ENCODE measurements at places on chromosomes 7 and 10.

DNA sequence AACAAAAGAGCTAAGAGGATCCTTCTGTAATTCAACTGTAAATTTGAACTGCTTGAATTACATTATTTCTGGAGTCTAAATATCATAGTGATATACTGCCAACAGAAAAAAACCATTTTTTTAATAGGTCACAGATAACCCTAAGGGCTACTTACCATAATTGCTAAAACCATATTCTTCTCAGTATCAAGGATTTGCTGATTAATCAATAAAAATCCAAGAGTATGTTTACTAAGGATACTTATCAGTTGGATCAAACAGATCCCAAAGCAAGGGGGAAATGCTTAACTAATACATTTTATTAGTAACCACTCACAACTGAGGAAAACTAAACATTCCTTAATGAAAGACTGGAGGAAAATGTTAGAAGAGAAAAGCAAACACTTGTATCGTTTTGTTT lies 166.0 kb downstream of the PIP4K2A start:
- no peak for DNase-seq

DNA sequence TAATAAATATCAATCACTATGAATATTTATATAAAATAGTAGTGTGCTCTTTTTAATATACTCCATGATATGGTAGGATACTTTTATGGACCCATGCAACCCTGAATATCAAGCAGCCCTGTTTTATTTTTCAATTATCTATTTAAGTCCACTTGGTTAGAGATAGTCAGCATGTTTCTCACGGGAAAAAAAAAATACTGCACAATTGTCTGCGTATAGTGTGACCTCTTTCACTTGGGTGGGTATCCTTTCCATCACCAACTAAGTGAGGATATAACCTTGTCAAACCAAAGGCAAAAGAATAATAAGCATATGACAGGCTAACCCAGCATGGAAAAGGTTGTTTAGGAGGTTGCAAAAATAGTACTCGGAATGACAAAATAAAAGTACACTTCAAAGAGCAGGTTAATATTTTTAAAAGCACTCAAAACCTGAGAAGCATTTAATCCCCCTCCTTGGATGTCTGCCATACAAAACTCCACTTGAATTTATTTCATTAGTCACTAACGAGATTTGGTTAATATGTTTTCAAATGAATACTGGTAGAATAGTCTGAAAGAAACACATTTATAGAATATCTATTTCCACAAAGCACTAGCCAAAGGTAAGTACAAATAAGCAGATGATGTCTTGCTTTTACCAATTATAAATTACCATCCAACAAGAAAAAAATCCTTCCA lies 76.5 kb downstream of the IMMP2L start:
- no peak for DNase-seq

DNA sequence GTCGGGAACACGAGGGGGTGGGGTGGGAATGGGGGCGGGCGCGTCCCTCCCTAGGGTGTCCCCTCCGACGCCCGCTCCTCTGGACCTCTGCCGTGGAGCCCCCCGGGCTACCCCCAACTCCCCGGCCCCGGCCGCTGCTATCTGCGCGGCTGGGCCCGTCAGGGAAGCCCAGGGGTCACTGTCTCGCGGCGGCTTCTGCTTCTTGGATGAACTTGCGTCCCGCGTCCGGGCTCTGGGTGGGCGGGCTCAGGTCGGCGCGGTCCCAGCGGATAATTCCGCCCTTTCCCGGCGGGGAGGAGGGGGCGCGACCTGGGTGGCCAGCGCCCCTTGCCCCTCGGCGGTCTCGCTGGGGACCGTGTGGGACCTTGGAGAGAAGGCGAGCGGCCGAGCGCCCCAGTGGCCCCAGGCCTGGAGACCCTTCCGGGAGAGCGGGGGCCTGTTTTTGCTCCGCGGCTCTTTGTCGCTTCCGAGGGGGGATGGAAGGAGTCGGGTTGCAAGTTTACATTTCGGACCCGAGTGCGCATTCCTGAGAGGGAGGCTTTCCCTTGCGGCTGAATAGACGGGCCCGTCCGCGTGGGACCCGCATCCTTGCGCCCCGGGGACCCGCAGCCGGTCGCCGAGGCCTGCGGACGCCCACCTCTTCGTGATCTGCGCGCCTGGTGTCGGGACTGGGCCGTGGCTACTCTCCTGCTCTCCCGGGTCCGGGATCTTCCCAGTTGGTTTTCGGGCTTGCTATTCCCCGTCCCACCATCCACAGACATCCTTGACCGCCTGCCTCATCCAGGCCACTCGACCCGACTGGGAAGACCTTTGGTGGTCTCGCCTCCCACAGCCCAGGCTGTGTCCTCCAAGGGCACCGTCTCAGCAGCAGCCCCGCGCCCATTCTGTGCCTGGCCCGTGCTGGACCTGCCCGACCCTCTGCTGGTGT lies 812 bp downstream of the DOCK1 start:
- peak; percentile 59 for DNase-seq

GRCh38 chr7:38929460-38930171 lies 20.6 kb upstream of the VPS41 start:
- DNase-seq = no peak

DNA sequence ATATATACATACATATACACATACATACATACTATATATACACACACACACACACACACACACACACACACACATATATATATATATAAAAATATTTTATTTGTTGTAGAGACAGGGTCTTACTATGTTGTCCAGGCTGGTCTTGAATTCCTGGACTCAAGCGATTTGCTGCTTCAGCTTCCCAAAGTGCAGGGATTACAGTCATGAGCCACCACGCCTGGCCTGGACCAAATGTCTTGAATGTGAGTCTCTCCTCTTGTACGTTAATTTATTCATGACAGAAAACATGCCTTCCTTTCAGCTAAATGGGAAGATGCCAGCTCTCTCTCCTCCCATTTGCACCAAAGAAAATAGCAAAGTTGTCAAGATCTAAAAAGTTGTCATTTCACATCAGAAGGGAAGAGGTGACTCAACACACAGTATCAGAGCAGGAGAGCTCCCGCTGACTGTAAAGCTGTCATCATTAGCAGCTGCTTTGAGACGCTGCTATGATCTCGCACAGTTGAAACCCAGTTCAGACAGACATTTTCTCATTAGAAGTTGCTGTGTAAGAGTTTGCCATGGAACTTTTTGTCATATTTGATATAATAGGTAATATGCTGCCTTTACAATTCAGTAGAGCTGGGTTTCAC lies 224.3 kb downstream of the SFMBT2 start:
- no peak for DNase-seq

- DNase-seq = no peak
Measured at GRCh38 chr10:13078912-13079775, 20.8 kb upstream of the OPTN start.

DNA sequence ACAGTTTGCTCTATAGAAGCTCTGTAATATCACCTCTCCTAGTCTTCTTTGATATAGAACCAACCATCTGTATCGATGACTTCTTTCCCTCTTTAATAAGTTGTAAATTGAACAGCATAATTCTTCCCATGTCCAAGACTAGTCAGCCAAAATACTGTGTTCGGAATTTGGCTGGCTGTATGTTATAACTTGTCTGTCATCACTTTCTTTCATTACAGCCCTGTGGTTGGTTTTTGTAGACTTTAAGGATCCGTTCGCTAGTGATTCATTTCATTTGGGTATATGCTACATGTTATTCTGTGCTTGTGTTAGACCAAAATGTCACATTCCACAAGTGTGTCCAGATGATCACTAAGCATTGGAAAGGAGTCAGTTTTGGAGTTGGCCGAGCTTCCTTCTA lies 155.4 kb upstream of the ITGB1 start:
- no peak for DNase-seq

DNA sequence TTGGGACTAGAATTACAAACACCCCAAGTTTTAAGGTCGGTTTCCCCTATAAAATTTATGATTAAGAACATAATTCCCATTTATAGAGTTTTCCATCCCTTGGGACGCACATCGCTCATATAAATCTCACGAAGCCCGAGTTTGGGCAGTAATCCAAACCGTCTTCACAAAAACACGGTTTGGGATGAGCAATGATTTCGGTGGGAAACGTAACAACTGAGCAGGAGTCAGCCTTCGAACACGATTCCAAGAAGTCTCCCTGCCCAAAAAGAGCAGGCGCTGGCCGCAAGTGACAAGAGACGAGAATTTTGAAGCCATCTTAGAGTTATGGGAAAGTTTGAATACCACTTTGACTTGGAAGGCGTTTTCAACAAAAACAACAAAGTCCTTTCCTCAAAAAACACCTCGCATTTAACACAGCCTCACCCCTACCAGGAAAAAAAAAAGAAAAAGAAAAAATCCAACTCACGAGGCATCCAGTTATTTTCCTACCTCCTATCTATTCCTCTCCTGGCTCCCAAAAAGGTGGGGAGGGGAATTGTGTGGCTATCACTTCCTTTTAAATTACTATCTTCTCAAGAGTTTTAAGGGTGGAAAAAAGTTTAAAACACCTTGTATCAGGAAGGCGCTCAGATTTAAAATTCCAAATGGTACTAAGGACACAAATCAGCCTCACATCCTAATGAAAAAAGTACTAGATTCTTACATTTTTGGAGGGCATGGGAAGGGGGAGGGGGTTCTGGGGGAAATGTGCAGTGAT lies 1.6 kb downstream of the SEPHS1 start:
- peak; percentile 70 for DNase-seq

- peak; percentile 44 for DNase-seq
Measured at GRCh38 chr7:19982841-19983835, 209.7 kb upstream of the TMEM196 start.

- DNase-seq = no peak
Measured at GRCh38 chr7:665736-666453, 60.6 kb upstream of the DNAAF5 start.

DNA sequence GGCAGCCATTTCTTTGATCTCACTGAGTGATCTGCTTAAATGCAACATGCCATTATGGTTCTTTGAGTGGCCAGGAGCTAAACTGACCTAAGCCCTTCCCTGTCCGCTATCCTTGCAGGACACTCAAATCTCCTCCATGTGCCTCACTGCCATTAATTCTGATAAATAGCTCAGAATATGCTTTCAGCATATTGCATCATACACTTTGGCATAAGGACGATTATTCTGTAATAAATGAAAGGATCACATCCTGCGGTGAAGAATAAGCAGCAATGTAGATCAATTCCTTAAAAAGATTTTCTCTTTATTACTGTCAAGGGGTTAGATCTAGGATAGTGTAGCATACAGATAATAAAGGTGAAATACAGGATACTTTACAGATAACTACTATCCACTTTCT lies 231.8 kb upstream of the CTBP2 start:
- no peak for DNase-seq

DNA sequence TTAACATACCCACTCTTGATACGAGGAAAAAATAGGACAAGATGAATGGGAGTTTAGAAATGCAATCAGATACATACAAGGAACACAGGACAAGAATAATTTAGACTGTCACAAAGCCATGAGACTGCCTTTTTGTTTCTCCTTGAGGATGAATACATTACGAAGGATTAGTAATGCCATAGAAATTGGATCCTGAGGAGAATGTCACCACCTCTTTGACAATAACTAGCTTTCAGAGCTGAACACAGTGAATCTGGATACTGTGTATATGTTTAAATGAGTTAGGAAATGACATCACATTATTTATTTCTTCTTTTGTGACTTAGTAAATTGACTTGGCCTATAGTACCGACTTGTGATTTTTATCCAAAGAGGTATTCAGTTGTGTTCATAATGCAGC lies 596.3 kb upstream of the CNTNAP2 start:
- DNase-seq = no peak

DNA sequence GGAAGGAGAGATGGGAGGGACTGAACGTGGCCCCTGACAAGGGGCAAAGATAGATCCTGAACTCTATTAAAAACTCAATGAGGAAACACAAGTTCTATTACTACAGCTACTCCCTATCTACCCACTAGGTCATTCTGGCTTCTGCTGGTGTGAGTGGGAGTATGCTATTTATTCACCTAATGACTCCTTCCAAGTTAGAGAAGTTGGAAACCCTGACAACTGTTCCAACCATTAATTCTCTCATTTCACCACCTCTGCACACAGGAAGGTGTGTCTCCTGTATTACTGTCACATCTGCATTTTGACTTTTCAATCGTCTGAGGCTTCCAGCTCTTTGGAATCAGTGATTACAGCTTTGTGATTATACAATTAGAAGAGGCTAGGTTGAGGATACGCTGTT lies 169.4 kb upstream of the ADO start:
- DNase-seq = no peak

DNA sequence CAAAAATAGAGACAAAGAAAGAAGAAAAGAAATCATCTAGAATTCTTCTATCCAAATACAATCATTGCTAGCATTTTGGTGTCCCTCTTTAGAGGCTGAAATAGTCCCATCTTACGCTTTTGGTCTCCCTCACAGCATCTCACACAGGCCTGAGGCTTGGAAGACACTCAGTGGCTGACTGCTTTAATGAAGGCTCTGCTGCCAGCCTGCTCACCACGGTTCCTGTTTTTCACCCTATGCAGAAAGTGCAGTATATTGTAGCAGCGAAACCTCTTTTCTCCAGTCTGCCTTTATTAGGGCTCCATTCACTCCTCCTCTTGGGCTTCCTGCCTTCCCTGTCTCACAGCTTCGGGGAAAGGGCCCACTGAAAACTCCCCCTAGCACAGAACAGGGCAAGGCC lies 102.2 kb downstream of the JCAD start:
- DNase-seq = no peak

GRCh38 chr7:3194501-3195141 lies 106.4 kb upstream of the SDK1 start:
- no peak for DNase-seq

- DNase-seq = no peak
Measured at GRCh38 chr10:130901311-130902165, 410.0 kb downstream of the TCERG1L start.

GRCh38 chr7:80428161-80429054 lies 83.5 kb downstream of the GNAT3 start:
- DNase-seq = no peak

All from left hindlimb (tissue), 1 donor.